ENCODE measurements at places on chromosomes 4 and X. TPM values are rescaled to one million over a fixed set of nuclear protein-coding genes. Genes with fewer than 3 reads are reported as not detected.

DNA sequence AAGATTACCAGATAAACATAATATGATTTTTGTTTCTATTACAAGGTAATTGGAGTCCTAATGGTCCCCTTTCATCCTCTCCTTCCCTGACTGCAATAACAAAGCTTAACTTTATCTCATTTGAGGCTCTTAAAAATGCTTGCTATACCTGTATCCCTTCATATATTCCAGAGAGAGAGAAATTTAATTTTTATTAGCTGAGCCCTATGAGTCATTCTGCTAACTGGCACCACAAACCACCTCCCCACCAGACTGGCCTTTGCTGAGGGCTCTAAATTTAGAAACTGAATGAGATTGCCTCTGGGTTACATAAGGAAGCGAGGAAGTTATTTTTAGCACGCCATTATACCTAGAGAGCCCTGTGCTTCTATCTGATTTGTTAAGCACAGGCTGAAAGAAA is 27.4 kb downstream of the CBLL2 start:
- no peak overlapping the region for H3K27ac ChIP-seq
- peaks cover 6% of the 10 kb centered on the region for H3K4me1 ChIP-seq
- peak; percentile 68 for DNase-seq
- H3K4me3 ChIP-seq = peak overlapping the region; percentile 5

DNA sequence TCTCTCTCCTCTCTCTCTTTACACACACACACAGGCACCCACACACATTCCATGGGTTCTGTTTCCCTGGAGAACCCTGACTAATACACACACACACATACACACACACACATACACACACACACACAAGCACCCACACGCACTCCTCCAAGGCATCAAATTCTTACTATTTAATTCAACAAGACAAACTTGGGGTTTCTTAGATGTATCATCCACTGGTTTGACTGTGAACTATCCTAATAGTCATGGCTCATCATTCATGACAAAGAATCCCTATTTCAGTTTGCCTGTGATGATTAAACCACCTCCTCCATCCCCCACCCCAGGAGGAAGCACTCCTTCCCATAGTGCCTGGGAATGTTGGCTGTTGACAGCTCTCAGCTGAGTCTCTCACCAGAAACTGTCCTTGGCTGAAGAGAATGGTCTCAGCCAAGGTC is 98.2 kb downstream of the USP46 start:
- no peak overlapping the region for H3K27ac ChIP-seq
- H3K4me1 ChIP-seq = no peaks in the 10 kb centered on the region
- H3K4me3 ChIP-seq = no peak overlapping the region
- DNase-seq = peak; percentile 84
- no peaks in the 10 kb centered on the region for H3K27me3 ChIP-seq

- no peak overlapping the region for H3K4me3 ChIP-seq
- H3K27me3 ChIP-seq = no peaks in the 10 kb centered on the region
- no peak overlapping the region for H3K27ac ChIP-seq
Measured at GRCh38 chr4:31040106-31040505, 319.9 kb downstream of the PCDH7 start.

- no peak overlapping the region for H3K4me3 ChIP-seq
- peaks cover 23% of the 10 kb centered on the region for H3K4me1 ChIP-seq
- H3K36me3 ChIP-seq = no peaks in the 10 kb centered on the region
- peak overlapping the region; percentile 62 for H3K27ac ChIP-seq
- DNase-seq = peak; percentile 46
- no peaks in the 10 kb centered on the region for H3K27me3 ChIP-seq
Measured at GRCh38 chr4:108834835-108835384, 72.1 kb upstream of the ETNPPL start.

DNA sequence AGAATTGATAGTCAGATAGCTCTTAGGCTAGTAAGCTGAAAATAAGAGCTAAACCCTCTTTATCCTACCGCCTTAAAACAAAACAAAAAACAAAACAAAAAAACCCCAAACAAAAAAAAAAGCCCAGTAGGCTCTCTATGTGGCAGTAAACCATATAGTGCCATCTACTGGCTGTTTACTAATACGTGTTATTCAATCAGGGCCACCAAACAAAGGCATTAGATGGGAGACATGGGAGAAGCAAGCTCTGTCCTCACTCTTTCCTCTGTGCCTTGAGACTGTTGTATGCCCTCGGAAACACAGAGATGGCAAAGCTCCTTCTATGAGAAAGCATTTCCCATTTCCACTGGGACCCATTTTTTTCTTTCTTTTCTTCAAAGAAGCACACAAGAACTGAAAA is 148.8 kb upstream of the MID1 start:
- H3K4me1 ChIP-seq = peaks cover 8% of the 10 kb centered on the region
- H3K4me3 ChIP-seq = peak overlapping the region; percentile 38
- peak; percentile 23 for DNase-seq
- H3K36me3 ChIP-seq = no peaks in the 10 kb centered on the region

GRCh38 chr4:140675599-140676231 is 80.5 kb downstream of the TBC1D9 start:
- H3K36me3 ChIP-seq = peaks cover 12% of the 10 kb centered on the region
- peaks cover 6% of the 10 kb centered on the region for H3K4me1 ChIP-seq
- H3K4me3 ChIP-seq = no peak overlapping the region
- peak; percentile 29 for DNase-seq
- no peaks in the 10 kb centered on the region for H3K27me3 ChIP-seq

APEX2 gene
- 15.0 TPM for total RNA-seq

GRCh38 chr4:61273233-61273632 is 73.1 kb downstream of the ADGRL3 start:
- no peaks in the 10 kb centered on the region for H3K27me3 ChIP-seq
- H3K4me3 ChIP-seq = no peak overlapping the region
- H3K4me1 ChIP-seq = no peaks in the 10 kb centered on the region
- H3K27ac ChIP-seq = no peak overlapping the region
- H3K36me3 ChIP-seq = no peaks in the 10 kb centered on the region
- DNase-seq = no peak

DNA sequence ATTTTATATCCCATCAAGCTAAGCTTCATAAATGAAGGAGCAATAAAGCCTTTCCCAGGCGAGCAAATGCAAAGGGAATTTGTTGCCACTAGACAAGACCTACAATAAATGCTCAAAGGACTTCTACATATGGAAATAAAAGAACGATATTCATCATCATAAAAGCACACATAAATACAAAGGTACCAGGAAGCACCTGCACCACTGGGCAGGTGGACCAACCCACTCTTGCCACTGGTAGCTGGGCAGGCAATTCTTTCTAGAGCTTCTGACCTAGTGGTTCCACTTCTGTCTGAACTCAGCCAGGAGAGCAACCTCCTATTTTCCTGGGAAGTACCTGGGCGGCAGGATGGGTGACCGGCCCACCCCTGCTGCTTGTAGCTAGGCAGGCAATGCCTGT is 237.2 kb upstream of the ITM2A start:
- H3K36me3 ChIP-seq = no peaks in the 10 kb centered on the region
- no peaks in the 10 kb centered on the region for H3K27me3 ChIP-seq
- H3K27ac ChIP-seq = no peak overlapping the region

GRCh38 chrX:6574762-6575161 is 39.8 kb upstream of the VCX3A start:
- no peaks in the 10 kb centered on the region for H3K36me3 ChIP-seq
- DNase-seq = no peak
- no peak overlapping the region for H3K27ac ChIP-seq
- no peaks in the 10 kb centered on the region for H3K4me1 ChIP-seq
- H3K27me3 ChIP-seq = no peaks in the 10 kb centered on the region
- H3K4me3 ChIP-seq = no peak overlapping the region

DCLK2 gene
- total RNA-seq = 6.2 TPM

GRCh38 chr4:114062499-114062898 is 83.1 kb upstream of the ARSJ start:
- H3K4me1 ChIP-seq = no peaks in the 10 kb centered on the region
- H3K4me3 ChIP-seq = no peak overlapping the region
- DNase-seq = no peak
- H3K27ac ChIP-seq = no peak overlapping the region

RAB39B gene
- total RNA-seq = 1.5 TPM

DNA sequence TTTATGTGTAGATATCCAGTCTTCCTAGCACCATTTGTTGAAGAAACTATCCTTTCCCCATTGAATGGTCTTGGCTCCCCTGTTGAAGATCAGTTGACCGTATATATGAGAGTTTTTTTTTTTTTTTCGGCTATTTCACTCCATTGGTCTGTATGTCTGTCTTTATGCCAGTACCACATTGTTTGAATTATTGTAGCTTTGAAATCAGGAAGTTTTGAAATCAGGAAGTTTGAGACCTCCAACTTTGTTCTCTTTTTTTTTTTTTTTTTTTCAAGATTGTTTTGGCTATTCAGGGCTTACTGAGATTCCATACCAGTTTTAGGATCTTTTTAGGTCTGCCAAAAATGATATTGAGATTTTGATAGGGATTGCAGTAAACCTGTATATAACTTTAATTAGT is 4.3 kb upstream of the SCD5 start:
- no peak overlapping the region for H3K27ac ChIP-seq
- no peaks in the 10 kb centered on the region for H3K36me3 ChIP-seq
- H3K4me1 ChIP-seq = peaks cover 4% of the 10 kb centered on the region
- no peak overlapping the region for H3K4me3 ChIP-seq

DNA sequence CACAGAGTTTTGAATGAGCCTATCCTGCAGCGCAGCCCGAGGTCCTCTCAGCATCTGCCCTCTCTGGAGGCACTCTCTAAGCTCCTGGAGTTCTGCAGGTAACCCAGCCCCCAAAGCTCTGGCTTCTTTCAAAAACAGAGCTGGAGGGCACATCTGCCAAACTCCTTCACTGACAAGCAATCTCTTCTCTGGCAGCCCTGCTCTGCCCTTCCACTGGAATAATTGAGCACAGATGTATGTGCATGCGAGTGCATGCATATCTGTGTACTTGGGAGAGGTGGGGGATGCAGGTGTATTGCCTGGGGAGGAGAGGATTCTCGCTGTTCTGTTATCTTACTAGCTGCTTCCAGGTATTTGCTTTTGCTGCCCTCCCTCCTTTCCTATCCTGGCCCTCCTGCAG is 22.2 kb upstream of the PLP1 start:
- H3K4me1 ChIP-seq = no peaks in the 10 kb centered on the region
- no peaks in the 10 kb centered on the region for H3K36me3 ChIP-seq
- H3K27ac ChIP-seq = no peak overlapping the region
- no peaks in the 10 kb centered on the region for H3K27me3 ChIP-seq
- H3K4me3 ChIP-seq = no peak overlapping the region

Data from astrocyte (in vitro differentiated cells and primary cell).